ENCODE measurements at places on chromosomes 2 and 18.

- no peaks in the 10 kb centered on the region for H3K27me3 ChIP-seq
- H3K36me3 ChIP-seq: peaks cover 6% of the 10 kb centered on the region
- no peak for DNase-seq
- no peaks in the 10 kb centered on the region for H3K4me1 ChIP-seq
- H3K4me3 ChIP-seq: no peak overlapping the region
Observed at GRCh38 chr2:239184968-239185903, 215.6 kb downstream of the HDAC4 start.

DNA sequence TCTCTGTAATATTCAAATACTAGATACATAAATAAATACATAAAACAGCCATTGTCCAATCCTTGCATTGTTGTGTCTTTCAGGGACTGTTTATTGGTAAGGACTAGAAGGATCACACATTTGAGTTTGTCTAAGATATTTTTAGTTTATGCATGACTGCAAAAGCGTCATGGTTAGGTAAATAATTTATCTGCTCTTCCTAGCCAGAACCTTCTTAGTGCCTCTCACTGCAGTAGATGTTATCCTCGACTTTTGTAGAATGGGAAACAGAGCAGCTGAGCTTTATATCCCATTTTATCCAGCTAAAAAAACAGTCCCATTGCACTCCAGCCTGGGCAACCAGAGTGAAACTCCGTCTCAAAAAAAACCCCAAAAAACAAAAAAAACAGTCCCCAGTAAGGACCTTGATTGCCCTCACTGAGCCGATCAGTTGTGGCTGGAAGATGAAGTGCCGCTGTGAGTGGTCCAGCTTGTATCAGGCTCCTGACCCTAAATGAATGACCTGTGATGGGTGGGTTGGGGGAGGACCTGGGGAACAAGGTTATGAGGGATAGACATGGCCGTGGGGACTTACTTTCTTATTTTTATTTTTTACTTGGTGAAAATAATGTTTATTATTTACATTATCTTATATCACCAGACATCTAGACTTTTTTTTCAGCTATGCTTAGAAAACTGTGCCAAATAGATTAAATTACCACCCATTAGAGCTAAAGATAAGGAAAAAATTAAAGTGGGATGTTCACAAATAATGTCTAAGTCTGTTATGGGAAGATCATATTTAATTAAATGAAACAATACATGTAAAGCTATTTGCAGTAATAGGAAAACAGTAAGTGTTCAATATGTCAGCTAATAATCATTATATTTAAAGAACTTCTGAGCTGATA lies 10.9 kb upstream of the ADAM23 start:
- H3K4me1 ChIP-seq: no peaks in the 10 kb centered on the region
- no peaks in the 10 kb centered on the region for H3K36me3 ChIP-seq
- H3K4me3 ChIP-seq: no peak overlapping the region
- no peak overlapping the region for H3K27ac ChIP-seq
- H3K27me3 ChIP-seq: no peaks in the 10 kb centered on the region

DNA sequence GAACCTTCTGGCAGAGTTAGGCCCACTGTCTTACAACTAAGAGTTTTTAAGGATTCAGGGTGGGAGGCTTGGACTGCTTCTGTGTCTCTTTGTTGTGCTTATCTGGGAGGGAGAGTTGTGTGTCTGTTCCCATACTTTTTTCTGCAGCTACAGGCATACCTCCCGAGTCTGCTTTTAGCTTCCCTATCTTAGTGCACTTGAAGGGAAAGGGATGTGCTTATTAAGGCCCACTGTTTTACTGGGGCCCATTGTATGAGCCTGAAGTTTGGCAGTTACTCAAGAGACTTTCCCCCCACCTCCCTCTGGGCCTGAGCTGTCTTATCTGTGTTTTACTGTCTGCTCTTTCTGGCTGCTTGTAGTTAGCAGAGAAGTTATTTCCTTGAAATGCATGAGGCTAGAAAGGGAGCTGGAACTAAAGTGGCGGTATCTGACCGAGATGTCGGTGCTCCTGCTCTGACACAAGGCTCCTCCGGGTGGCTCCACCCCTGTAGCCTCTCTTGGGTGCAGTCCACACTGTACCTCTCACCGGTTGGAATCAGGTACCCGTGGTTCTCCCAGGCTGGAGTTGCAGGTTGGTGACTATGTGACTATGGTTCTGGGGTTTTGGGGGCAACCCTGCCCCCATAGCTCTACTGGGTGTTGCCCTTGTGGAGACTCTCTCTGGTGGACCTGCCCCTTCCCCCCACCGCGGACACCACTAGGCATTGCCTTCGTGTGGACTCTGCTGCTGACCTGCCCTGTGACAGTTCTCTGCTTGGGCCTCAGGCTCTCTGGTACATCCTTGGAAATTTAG lies 12.9 kb downstream of the UBR3 start:
- no peaks in the 10 kb centered on the region for H3K4me1 ChIP-seq
- no peaks in the 10 kb centered on the region for H3K27me3 ChIP-seq
- H3K4me3 ChIP-seq: no peak overlapping the region
- peak; percentile 20 for DNase-seq
- H3K36me3 ChIP-seq: no peaks in the 10 kb centered on the region
- no peak overlapping the region for H3K27ac ChIP-seq

DNA sequence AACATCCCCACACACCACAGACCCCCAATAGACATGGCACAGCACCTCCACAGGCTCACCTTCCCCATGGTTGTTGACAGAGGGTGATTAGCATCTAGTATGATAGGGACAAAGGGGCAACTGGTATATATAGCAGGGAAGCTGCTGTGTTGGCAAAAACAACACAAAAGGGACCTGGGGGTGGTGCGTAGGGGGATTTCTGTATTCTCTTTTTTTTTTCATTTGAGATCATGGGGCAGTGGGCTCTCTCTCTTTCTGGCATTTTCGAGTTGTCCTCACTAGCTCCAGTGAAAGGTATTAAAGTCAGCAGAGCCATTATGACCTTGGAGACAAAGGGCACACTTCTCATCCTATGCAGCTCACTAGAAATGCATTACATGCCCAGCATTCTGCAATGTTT lies at the start of gene CRYGA:
CRYGA (minus strand) TSS at position 101 of the 400 bp plus-strand sequence; CDS start at position 68, 33 bp downstream.
- DNase-seq: no peak
- H3K4me3 ChIP-seq: no peak within 1 kb of the TSS
- no peaks in the 10 kb centered on the region for H3K4me1 ChIP-seq
- H3K36me3 ChIP-seq: no peaks in the 10 kb centered on the region
- H3K27ac ChIP-seq: no peak within 1 kb of the TSS
- no peaks in the 10 kb centered on the region for H3K27me3 ChIP-seq

GRCh38 chr2:237181844-237182243 lies 96.2 kb downstream of the COPS8 start:
- H3K4me1 ChIP-seq: no peaks in the 10 kb centered on the region
- no peak overlapping the region for H3K27ac ChIP-seq
- no peaks in the 10 kb centered on the region for H3K27me3 ChIP-seq

GRCh38 chr2:189221811-189222467 lies 42.4 kb upstream of the COL5A2 start:
- no peak for DNase-seq
- no peak overlapping the region for H3K4me3 ChIP-seq
- H3K36me3 ChIP-seq: no peaks in the 10 kb centered on the region
- H3K27ac ChIP-seq: no peak overlapping the region
- H3K27me3 ChIP-seq: no peaks in the 10 kb centered on the region
- peaks cover 22% of the 10 kb centered on the region for H3K4me1 ChIP-seq

GRCh38 chr18:25883091-25883490 lies 207.3 kb downstream of the SS18 start:
- no peaks in the 10 kb centered on the region for H3K36me3 ChIP-seq
- H3K4me3 ChIP-seq: no peak overlapping the region
- H3K27ac ChIP-seq: no peak overlapping the region
- no peaks in the 10 kb centered on the region for H3K27me3 ChIP-seq
- H3K4me1 ChIP-seq: no peaks in the 10 kb centered on the region

DNA sequence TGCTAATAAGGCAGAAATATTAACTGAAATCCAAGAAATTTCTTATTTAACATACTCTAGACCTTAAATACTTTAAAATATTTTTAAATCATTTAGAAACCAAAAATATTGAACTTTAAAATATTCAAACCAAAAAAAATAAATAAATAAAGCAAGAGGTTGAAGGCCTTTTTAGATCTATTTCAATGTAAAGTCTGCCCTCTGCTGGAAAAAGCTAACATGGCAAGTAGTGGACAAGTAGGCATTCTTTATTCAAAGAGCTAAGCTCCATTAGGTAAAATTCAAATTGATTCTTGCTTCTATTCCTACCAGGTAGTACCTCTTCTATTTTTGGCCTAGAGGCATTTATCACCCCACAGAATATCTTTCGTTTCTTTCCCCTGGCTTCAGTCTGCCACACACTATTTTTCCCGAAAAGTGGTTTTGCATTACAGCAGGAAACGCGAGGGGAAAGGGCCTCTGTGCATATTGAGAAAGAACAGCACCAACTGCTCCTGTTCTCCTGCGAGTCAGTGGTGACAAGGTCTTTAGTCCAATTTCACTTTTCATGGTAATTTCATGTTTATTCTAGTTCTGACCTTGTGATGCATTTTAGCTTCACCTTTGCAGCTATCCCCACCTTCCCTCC lies 20.4 kb downstream of the IFIH1 start:
- H3K4me1 ChIP-seq: no peaks in the 10 kb centered on the region
- H3K36me3 ChIP-seq: no peaks in the 10 kb centered on the region
- H3K27me3 ChIP-seq: no peaks in the 10 kb centered on the region
- H3K27ac ChIP-seq: no peak overlapping the region
- peak; percentile 88 for DNase-seq

- H3K27ac ChIP-seq: no peak overlapping the region
- no peaks in the 10 kb centered on the region for H3K27me3 ChIP-seq
- DNase-seq: no peak
- H3K36me3 ChIP-seq: no peaks in the 10 kb centered on the region
- no peak overlapping the region for H3K4me3 ChIP-seq
- H3K4me1 ChIP-seq: peaks cover 16% of the 10 kb centered on the region
Observed at GRCh38 chr18:58118536-58118935, 74.5 kb downstream of the NEDD4L start.

DNA sequence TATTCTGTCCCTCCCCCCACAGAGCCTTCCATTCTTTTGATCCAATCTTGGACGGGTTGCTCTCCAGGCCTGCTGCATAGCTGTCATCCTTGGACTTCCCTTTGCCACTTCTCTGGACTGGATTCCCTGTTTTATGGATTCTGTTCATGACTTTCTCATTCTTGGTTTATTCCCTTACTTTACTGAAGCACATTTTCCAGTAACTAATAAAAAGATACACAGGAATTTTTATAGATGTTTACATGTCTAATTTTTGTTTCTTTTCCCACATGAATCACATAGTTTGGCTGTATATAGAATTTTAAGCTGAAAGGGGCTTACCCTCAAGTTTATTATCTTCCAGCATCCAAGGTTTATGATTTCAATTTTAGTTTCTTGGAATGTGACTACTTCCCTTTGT lies 37.9 kb downstream of the GDF7 start:
- no peaks in the 10 kb centered on the region for H3K27me3 ChIP-seq
- no peaks in the 10 kb centered on the region for H3K36me3 ChIP-seq
- H3K27ac ChIP-seq: no peak overlapping the region
- no peak for DNase-seq
- no peaks in the 10 kb centered on the region for H3K4me1 ChIP-seq
- no peak overlapping the region for H3K4me3 ChIP-seq

- peak; percentile 20 for DNase-seq
- H3K27ac ChIP-seq: no peak overlapping the region
- peaks cover 66% of the 10 kb centered on the region for H3K4me1 ChIP-seq
- no peaks in the 10 kb centered on the region for H3K36me3 ChIP-seq
Observed at GRCh38 chr18:59268127-59268720, 5.0 kb downstream of the RAX start.

Measured in GM23338 (cell line).